ENCODE measurements at places on chromosomes 7 and 10.

- no peak for DNase-seq
Observed at GRCh38 chr10:127210936-127211466, 14.6 kb upstream of the INSYN2A start.

GRCh38 chr10:124706462-124707143 is 37.6 kb downstream of the FAM53B start:
- no peak for DNase-seq

DNA sequence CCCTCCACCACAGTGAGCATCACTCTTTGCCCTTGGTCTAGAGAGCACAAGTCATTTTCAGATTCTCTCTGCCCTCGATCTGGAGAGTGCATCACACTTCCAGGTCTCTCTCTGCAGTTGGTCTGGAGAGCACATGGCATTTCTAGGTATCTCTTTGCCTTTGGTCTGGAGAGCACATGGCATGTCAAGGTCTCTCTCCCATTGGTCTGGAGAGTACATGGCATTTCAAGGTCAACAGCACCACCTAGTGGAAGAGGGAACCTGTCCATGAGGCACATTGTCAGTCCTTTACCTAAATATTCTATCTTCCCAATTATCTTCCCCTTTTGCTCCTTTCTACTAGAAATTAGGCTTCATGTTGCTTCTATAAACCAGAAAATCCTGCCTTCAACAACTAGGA is 1139.4 kb downstream of the XPNPEP1 start:
- DNase-seq: no peak

GRCh38 chr7:97460433-97460832 is 271.5 kb upstream of the TAC1 start:
- DNase-seq: no peak
